ENCODE measurements at places on chromosomes 13 and 19. TPM values are rescaled to one million over a fixed set of nuclear protein-coding genes. Genes with fewer than 3 reads are reported as not detected.

Gene SHD
- not detected for polyA plus RNA-seq

Gene KLK15
- not detected for polyA plus RNA-seq

Gene TRAPPC5
- polyA plus RNA-seq: 155 TPM

Gene BRCA2
- 1.3 TPM for polyA plus RNA-seq

Gene PROZ
- not detected for polyA plus RNA-seq

Gene EXOC3L2
- not detected for polyA plus RNA-seq

Gene URI1
- 35.6 TPM for polyA plus RNA-seq

Gene ZNF723
- not detected for polyA plus RNA-seq

- DNase-seq: no peak
Measured at GRCh38 chr19:51341976-51342580, at the start of gene VSIG10L. VSIG10L (minus strand) TSS chr19:51342139; CDS start chr19:51342124, 15 bp downstream.

DNA sequence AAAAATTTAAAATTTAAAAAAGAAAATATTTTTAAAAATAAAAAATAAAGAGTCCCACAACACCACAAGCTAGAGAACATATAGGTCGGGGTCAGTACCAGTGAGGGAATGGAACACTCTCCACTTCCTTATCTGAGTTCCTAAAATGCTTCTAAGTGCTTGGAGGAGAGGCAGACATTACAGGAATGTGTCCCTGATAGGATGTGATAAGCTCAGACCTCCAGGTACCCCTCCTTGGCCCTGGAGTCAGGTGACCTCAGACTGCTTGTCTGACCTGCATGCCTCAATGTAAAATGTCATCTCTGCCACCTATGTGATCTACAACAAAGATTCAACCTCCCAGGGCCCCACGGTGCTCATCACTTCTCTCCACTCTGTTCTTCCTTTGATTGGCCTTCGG is 2.8 kb downstream of the ZNF814 start:
- no peak for DNase-seq

DNA sequence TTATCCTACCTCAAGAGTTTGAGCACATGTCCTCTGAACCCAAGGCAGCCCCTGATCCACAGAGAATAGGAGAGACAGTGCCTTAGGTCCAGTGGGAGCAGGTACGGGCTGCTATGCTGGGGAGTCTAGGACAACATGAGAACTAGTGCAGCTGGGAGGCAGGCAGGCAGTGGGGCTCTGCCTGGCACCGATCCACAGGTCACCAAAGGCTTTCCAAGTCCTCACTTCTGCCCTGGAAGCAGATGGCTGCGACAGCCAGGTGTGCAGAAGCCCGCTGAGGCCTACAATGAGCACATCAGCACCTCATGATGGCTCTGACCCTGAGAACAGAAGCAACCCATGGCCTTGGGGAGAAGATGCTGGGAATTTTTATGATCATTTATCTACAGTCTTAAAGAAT is 29.8 kb upstream of the EPHX3 start:
- no peak for DNase-seq

- DNase-seq: no peak
Measured at GRCh38 chr13:95533545-95534160, 18.9 kb upstream of the CLDN10 start.

DNA sequence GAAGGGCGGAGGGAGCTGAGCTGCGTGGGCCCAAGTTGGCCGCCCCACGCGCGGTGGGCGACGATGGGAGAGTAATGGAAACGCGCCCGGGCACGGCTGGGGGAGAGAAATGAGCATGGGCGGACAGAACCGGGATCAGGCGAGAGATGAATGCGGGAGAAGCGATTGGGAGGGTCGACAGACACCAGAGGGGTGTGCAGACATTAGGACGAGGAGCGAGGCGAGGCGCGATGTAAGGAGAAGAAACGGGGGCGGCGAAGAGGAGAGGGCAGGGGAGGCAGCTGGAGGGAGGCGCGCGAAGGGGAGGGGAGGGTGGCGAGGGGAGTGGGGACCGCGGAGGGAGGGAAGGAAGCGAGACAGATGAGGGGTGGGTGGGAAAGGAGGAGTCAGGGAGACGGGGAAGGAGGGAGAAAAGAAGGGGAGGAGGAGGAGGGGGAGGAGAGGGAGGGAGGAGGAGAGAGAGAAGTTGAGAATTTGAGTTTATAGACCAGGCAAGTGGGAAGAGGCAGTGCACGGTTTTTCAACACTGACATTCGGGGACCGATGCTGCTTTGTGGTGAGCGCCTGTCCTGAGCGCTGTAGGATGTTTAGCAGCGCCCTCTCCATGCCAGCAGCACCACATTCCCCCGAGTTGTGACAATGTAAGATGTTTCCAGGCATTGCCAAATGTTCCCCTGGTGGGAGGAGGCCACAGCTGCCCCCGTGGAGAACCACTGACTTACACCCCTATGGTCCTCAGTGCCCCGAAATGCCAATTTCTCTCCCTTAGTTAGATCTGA is at the start of gene SHISA7:
TSS of gene SHISA7 (minus strand) at position 256 of the 779 bp plus-strand sequence. CDS start 437 bp downstream, outside the sequence.
- no peak for DNase-seq

DNA sequence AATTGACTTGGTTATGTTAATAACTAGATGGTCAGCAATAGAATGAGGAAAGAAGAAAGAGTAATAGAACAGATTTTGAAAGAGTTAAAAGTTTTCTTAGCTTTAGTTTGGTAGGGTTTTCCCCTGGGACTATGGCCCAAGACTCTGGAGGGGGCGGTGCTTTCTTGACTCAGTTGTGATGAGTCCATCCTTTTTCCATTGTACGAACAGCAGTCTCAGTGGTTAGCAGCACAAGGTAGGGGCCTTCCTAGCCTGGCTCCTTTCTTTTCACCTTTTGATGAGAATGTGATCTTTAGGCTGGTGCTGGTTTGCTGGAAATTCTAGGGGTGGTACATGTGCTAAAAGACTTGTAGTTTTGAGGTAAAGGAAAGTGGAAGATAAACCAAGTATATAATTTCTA is 38.8 kb downstream of the ZNF506 start:
- DNase-seq: no peak

DNA sequence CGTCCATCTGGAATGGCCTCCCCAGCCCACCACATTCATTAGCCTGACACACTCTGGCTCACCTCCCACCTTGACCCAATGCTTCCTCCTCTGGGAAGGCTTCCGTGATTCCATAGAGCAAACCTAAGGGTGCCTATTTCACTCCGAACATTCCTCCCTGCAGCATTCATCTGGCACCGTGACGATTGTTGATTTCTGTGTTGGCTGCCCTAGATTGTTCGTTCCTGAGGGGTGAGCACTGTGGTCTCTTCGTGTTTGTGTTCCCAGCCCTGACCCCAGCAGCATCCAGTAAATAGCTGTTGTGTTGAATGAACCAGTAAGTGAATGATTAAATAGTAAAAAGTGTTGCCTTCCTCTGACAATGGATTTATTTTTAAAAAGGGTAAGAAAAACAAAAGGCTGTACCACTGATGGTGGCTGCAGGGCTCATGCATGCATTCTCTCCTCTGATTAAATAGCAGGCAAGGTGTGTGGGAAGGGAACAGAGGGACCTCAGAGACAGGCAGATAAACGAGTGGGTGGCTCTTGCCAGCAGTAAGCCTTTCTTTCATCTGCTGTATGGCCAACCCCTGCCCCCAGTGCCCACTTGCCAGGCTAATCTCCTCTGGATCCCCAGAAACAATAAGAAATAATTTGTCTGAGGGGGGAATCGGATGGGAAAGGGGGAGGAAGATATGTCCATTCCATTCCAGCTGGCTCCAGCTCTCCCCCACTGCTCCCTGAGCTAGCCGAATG is 48.4 kb upstream of the CACNA1A start:
- DNase-seq: no peak

DNA sequence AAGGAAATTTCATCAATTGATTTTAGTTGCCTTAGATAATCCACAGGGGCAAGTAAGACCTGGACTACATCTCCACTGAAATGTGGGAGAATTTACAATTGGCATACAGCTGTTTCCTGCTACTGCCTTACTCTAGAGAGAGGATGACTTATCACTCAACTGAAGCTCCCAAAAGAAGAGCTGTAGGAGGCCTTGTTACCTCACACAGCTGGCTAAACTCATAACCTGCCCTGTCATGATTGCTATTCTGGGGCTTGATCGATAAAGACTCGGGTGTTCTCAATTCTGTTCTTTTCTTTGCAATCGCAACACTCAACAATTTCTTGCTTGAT is 1396.4 kb downstream of the EFNB2 start:
- no peak for DNase-seq

DNA sequence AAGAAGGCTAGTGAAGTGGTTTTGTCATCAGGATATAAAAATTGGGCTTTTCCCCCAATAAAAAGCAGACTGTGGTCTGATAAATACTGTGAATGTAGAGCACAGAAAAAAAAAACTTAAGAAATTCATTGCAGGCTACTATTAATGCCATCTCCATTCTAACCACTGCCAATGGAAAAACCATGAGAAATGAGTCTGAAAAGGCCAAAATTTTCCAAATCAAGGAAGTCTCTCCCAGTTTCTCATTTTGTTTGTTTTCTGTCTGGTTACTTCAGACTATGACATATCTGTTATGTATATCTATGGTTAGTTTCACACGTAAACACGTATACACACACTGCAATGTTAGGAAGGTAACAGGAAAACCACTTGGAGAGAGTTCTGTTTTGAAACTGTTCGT is 193.6 kb upstream of the TSC22D1 start:
- no peak for DNase-seq

DNA sequence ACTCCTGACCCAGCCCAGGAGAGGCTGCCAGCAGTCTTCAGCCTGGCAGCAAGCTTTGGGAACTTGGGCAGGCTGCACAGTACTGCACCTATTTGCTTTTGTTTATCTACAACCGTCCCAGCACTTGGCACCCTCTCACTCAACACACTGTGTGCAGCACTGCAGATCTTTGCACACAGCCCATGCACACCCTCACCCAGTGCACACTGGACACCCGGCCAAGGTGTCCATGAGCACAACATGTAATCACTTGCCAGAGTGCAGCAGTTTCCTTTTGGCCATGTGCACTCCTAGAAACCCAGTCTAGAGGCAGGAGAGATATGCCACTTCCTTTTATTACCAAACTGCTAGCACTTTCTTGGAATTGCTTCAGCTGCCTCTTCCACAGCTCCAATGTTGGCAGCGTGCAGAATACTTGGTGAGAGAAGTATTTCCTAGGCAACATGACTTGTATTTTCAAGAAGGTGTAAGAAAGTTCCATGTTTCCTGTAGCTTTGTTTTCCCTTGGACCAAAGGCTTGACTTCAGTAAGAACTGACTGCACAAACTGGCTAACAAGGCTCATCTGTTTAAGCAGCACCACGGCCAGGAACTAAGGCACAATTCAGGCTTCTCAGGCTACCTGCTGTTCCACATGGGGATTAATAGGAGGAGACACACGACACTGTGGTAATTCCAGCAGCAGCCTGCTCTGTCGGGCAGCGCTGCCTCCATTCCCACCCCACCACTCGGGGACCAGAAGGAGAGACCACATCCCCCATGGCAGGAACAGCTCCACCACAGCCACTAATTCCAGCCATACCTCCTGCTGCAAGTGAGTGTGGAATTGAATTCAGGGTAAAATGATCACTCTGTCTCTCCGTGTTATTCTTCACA is 15.3 kb downstream of the ATP7B start:
- no peak for DNase-seq

- DNase-seq: no peak
Measured at GRCh38 chr13:95201814-95202651, 99.2 kb downstream of the ABCC4 start.

DNA sequence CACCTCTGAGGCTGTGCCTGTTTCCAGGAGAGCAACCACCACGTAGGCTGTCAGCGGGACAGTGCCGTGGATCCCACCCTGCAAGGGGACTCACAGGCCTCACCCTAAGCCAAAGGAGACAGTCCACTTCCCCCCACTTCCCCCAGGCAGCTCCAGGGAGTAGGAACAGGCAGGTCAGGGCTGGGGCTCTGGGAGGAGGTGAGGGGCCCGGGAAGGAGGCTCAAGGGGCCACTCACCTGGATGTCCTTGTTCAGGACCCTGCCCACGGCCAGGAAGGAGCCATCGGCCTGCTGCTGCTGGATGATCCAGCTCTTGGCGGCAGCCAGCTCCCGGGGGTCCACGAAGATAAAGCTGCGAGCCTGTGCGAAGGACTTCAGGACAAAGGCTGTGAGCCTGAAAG is 25.6 kb downstream of the F2RL3 start:
- DNase-seq: no peak

GRCh38 chr13:97913206-97913605 is 40.3 kb upstream of the IPO5 start:
- DNase-seq: no peak

DNA sequence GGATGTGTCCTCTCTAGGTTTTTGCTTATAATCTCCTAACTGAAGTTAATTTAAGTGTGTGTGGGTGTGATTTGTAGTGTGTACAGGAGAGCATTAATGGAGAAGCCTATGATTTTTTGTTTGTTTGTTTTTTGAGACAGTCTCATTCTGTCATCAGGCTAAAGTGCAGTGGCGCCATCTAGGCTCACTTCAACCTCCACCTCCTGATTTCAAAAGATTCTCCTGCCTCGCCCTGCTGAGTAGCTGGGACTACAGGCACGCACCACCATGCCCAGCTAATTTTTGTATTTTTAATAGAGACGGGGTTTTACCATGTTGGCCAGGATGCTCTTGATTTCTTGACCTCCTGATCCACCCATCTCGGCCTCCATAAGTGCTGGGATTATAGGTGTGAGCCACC is 20.6 kb downstream of the ZNF701 start:
- DNase-seq: no peak
